ENCODE measurements at places on chromosomes 1 and 21. TPM values are rescaled to one million over a fixed set of nuclear protein-coding genes. Genes with fewer than 3 reads are reported as not detected.

The VHLL gene
- 0.73 TPM for total RNA-seq

The OBSCN gene
- 1.5 TPM for total RNA-seq

The SLFNL1 gene
- 0.39 TPM for total RNA-seq

The CSDE1 gene
- 486 TPM for total RNA-seq

The ZMYM1 gene
- total RNA-seq, result 20.7 TPM

The SLAMF1 gene
- not detected for total RNA-seq

The KIF2C gene
- 44.3 TPM for total RNA-seq

DNA sequence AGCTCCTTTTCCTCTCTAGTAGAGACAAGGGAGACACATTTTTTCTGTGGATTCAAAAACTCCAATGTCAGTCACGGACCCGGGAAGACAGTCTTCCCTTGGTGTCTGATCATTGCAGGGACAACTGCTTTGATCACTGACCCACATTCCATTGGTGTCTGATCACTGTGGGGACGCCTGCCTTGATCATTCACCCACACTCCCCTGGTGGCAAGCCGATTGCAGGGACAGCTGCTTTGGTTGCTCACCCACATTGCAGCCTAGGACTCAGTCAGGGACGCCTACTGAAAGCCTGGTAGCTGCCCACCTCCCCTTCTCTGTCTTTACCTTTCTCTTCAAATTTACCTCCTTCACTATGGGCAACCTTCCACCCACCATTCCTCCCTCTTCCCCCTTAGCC is 206.6 kb upstream of the DUSP10 start:
- H3K27me3 ChIP-seq, result no peaks in the 10 kb centered on the region
- H3K36me3 ChIP-seq, result no peaks in the 10 kb centered on the region
- DNase-seq, result no peak
- H3K4me3 ChIP-seq, result no peak overlapping the region

DNA sequence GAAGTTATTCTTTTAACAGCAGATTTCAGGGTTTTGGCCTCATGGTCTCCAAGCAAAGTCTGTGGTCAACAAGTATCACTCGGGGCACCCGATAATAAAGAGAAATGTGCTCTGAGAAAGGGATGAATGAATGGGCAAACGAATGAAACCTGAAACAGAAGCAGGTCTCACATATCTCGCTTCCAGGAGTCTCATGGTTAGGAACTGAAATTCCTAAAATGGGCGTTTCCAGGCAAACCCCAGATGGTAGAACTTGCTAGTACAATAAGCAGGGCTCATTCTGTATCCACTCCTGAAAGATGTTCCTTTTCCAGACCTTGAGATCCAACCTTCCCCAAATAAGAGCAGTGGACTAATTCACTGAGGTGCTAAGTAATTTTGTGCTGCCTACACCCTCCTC is 87.2 kb downstream of the LAMC2 start:
- H3K27me3 ChIP-seq, result no peaks in the 10 kb centered on the region
- H3K4me3 ChIP-seq, result no peak overlapping the region
- no peaks in the 10 kb centered on the region for H3K36me3 ChIP-seq
- DNase-seq, result no peak
- H3K4me1 ChIP-seq, result peaks cover 20% of the 10 kb centered on the region
- no peak overlapping the region for H3K27ac ChIP-seq

GRCh38 chr1:165871311-165872067 is 44.1 kb downstream of the UCK2 start:
- peak; percentile 54 for DNase-seq
- H3K4me1 ChIP-seq, result peaks cover 10% of the 10 kb centered on the region
- H3K27ac ChIP-seq, result peak overlapping the region; percentile 21
- H3K4me3 ChIP-seq, result no peak overlapping the region
- no peaks in the 10 kb centered on the region for H3K36me3 ChIP-seq

DNA sequence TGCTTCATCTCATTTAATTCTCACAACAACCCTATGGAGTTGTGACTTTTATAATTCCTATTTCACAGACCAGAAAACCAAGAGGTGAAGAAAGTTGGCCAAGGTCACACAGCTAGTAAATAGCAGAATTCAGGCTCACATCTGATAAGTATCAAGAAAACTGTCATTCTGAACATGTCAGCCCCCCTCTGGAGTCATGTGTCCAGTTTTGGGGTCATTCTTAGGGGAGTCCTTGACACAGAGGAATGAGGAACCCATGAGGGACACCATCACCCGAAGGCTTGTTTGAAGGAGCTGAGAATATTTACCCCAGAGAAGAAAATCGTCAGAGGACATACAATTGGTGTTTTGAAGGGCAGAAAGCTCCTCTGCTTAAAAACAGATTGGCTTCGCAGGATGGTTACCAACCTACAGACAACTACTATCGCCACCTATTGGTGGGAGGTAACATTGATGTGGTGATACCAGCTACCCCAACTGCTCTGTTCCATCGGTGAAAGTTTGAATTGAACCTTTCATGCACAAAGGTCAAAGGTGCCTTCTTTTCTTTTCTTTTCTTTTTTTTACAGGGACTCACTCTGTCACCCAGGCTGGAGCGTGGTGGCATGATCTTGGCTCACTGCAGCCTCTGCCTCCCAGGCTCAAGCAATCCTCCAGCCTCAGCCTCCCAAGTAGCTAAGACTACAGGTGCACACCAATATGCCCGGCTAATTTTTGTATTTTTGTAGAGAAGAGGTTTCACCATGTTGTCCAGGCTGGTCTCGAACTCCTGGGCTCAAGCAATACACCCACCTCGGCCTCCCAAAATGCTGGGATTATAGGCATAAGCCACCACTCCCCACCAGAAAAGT is 31.3 kb downstream of the NCMAP start:
- H3K4me1 ChIP-seq, result no peaks in the 10 kb centered on the region
- no peak overlapping the region for H3K4me3 ChIP-seq
- H3K36me3 ChIP-seq, result no peaks in the 10 kb centered on the region
- peaks cover 6% of the 10 kb centered on the region for H3K27me3 ChIP-seq

GRCh38 chr21:38083535-38083934 is 167.3 kb upstream of the KCNJ6 start:
- H3K27ac ChIP-seq, result no peak overlapping the region
- peaks cover 2% of the 10 kb centered on the region for H3K27me3 ChIP-seq
- H3K36me3 ChIP-seq, result no peaks in the 10 kb centered on the region
- DNase-seq, result no peak
- H3K4me3 ChIP-seq, result no peak overlapping the region
- no peaks in the 10 kb centered on the region for H3K4me1 ChIP-seq

DNA sequence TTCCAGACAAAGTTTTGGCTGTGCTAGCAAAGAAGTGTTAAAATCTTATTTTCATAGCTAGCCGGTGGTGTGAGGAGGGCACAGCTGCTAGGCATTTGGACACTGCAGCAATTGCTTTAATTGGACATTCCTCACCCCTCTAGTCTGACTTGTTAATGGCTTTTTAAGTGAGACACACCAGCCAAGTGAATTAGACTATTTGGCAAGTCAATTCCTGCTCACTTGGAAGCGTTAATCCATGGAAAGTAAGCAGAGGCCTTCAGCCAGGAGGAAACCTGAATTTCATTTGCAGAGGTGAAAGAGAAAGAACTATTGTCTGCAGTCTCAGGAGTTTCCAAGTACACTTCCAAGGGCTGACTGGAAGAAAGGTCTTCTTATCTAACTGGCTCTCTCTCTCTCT is 175.7 kb downstream of the ST6GALNAC3 start:
- peaks cover 18% of the 10 kb centered on the region for H3K4me1 ChIP-seq
- H3K27me3 ChIP-seq, result no peaks in the 10 kb centered on the region
- no peaks in the 10 kb centered on the region for H3K36me3 ChIP-seq

DNA sequence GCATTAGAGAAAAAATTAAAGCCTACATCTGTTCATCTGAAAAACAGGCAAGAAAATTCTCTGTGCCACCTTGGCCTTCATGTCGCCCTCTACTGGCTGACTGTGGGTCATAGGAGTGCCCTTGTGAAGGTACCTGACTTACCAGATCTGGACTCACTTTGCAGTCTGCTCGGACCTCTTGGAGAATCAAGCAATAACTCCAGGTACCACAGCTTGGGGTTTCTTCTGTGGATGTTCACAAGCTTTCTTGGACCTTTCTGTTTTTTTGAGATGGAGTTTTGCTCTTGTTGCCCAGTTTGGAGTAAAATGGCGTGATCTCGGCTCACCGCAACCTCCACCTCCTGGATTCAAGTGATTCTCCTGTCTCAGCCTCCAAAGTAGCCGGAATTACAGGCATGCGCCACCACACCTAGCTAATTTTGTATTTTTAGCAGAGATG is 2.4 kb upstream of the PRAMEF18 start:
- no peak overlapping the region for H3K27ac ChIP-seq
- DNase-seq, result no peak
- no peaks in the 10 kb centered on the region for H3K36me3 ChIP-seq
- no peaks in the 10 kb centered on the region for H3K27me3 ChIP-seq
- H3K4me1 ChIP-seq, result no peaks in the 10 kb centered on the region

DNA sequence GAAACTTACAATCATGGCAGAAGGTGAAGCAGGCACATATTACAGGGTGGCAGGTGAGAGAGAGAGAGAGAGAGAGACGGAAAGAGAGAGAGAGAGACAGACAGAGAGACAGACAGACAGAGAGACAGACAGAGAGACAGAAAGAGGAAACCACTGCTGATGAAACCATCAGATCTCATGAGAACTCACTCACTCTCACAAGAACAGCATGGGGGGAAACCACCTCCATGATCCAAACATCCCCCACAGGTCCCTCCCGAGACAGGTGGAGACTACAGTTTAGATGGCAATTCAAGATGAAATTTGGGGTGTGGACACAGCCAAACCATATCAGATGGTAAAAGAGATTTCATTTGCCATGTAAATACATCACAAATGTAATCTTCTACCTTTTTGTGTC is 708.1 kb downstream of the MRPL39 start:
- no peaks in the 10 kb centered on the region for H3K4me1 ChIP-seq
- no peaks in the 10 kb centered on the region for H3K36me3 ChIP-seq
- DNase-seq, result no peak
- H3K27me3 ChIP-seq, result no peaks in the 10 kb centered on the region
- no peak overlapping the region for H3K4me3 ChIP-seq

DNA sequence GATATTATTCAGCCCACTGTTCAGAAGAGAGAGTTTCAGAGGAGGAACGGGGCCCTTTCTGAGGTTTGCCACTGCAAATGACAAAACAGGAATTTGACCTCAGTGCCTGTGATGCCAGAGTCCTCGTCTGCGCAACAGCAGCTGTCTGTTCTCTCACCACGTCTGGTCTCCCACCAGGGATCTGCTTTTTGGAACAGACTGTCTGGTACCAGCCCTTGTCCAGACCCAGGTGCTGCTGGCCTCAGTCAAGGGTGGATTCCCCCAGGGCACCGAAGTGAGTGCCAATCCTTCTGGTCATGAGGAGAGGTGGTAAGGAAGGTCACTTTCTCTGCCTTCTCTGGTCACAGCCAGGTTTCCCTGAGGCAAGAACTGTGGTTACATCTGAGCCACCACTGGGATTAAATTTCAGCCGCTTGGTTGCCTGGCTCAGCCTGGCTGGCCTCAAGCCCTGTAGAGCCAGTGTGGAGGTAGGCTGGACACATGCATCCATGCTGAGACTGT is 2.3 kb upstream of the BCAN start:
- H3K4me3 ChIP-seq, result no peak overlapping the region
- H3K27ac ChIP-seq, result no peak overlapping the region

Data from endothelial cell of umbilical vein (primary cell).